D341Med (cell line): ENCODE measurements at places on chromosomes 7 and 10.
A peak's percentile ranks its signal among the peaks of the same experiment; 100 is the strongest.

- DNase-seq: no peak
Observed at GRCh38 chr10:62631241-62631640, 173.3 kb upstream of the ADO start.

GRCh38 chr7:116316838-116317628 lies 106.7 kb downstream of the TES start:
- DNase-seq: no peak

DNA sequence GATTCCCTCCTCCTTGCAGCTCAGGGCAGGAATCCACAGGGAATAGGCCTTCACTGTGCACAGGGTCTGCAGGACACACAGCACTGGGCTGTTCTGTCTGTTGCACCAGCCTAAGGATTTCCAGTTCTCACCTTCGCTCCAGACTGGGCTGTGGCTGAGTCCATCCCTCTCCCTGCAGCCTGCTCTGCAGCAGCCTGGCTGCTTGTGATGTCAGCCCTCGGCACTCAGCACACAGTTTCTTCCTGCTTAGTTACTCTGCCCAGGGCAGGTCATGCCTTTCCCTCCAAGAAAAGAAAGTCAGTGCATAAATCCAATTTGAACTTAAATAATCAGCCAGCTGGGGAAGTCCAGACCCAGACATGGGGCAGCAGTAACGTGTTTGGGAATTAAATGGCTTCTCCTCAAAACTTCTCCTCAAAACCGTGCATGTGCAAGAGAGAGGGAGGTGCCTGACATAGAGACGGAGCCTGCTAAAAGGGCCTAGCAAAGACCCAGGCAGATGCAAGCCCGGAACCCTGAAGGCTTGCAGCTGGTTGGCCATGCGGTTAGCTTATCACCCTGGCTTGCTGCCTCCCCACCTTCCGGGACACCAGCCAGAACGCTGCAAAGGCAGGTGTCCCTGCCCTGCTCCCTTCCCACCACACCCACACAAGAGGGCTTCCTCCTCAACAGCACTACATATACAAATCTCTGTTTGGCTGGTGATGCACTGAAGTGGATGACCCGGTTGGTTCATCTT lies 10.9 kb upstream of the GDF2 start:
- no peak for DNase-seq

GRCh38 chr7:30171766-30172447 lies 37.1 kb downstream of the MTURN start:
- peak; percentile 75 for DNase-seq

DNA sequence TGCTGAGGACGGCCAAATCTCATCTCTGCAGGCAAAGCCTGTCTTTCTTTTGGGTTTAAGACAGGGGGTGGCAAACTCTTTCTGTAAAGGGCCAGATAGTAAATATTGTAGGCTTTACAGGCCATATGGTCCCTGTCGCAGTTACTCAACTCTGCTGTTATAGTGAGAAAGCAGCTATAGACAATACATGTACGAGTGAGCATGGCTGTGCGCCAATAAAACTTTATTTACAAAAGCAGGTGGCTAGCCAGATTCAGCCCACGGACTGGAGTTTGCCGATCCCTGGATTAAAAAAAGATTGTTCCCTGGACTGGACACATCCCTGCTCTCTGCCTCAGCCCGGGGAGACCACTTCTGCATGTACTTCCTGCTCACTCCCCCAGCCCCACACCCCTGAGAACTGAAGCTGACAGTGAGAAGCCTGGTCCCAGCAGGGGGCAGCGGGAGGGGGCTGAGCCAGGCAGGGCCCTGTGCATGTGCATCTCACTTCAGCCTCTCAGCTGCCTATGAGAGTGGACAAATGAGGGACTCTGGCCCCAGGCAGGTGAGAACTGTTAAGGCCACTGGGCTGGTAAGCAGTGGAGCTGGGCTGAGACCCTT lies 392.4 kb downstream of the PLXNA4 start:
- DNase-seq: no peak

GRCh38 chr7:82740246-82740848 lies 296.8 kb upstream of the CACNA2D1 start:
- peak; percentile 58 for DNase-seq

DNA sequence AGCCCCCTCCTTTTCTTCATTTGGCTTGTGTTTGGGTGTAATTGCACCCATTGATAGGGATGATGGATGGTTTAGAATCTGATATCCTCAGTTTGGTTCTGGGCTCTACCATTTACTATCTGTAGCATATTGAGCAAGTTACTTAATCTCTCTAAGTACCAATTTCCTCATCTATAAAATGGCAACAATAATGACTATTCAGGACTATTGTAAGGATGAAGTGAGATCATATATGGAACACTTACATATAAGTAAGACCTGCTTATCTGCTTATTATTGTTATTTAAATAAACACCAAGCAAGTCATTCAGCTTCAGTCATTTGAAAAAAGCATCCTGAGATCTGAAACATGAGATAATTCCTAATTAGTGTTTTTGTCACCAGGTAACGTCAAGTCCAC lies 127.0 kb downstream of the SEC23IP start:
- DNase-seq: no peak

GRCh38 chr7:4707980-4708411 lies 25.9 kb downstream of the FOXK1 start:
- DNase-seq: peak; percentile 12

DNA sequence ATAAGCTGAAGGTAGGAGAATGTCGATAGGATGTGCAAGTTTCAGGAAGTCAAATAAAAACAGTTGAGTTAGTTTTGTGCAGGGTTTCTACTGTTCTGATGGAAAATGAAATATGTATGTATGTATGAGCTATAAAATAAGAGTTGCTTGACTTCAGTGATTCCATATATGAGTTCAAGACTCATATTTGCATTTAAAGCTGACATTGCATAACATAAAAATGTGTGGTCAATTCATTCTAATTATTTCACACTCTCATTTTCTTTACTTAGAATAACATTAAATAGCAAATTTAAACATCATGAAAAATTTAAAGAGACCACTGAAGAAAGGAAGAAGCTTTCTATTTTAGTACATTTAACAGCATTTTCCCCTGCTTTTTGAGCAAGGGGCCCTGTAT lies 37.8 kb downstream of the IFIT5 start:
- DNase-seq: no peak

DNA sequence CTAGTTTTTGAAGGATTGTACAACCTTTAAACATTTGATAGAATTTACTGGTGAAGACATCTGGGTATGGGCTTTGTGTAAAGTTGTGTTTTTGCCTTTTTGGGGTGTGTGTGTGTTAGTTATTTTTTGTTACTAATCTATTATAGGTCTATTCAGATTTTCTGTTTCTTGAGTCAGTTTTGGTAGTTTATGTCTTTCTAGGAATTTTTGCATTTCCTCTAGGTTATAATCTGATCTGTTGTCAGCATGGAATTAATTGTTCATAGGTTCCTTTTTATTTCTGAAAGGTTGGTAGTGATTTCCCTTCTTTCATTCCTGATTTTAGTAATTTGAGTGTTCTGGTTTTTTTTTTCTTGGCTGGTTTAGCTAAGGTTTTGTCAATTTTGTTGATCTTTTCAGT lies 17.7 kb downstream of the SEPTIN7 start:
- no peak for DNase-seq

DNA sequence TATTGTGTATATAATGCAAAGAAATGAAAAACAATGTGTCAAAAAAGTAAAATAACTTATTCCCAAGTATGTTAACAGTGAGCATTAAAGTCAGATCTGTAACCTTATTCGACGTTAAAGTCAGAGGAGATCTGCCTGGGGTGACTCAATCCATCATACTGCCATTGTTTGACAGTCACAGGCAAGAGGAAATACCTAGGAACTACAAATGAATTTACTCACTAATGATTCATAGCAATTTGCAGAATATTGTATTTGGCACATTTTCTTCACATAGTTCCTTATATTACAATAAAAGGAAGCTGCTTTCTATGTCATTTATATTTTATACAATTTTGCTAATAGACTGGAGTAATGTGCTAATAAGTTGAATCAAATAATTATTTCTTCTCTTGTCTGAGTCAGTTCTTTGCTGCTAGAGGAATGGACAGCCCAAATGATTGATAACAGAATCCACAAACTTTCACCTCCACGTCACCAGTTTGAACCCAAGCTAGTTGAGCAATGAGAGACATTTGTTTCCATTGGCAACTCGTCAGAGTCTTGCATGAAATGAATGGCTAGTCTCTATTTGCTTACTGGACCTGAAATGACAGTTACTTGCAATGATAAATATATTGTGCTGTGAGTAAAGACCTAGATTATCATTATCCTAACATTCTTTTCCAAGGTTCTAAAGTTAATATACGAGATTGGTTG lies 48.5 kb upstream of the TMEM106B start:
- no peak for DNase-seq

DNA sequence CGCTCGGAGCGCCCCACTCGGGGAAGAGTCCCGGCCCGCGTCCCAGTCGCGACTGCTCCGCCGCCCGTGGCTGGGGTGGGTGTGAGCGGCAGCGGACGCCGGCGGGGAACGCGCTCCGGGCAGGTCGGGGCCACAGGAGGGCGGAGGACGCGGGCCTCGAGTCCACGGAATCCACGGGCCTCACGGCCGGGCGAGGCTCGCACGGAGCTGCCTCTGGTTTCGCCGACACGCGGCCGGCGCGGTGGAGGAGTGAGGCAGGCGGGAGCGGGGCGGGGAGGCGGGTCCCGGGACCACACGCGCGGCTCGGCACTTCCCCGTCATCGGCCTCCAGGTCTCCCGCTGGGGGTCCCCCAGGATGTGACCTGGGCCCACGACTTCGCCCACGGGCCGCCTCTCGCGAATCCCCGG lies 533 bp upstream of the NKX6-2 start:
- DNase-seq: no peak

DNA sequence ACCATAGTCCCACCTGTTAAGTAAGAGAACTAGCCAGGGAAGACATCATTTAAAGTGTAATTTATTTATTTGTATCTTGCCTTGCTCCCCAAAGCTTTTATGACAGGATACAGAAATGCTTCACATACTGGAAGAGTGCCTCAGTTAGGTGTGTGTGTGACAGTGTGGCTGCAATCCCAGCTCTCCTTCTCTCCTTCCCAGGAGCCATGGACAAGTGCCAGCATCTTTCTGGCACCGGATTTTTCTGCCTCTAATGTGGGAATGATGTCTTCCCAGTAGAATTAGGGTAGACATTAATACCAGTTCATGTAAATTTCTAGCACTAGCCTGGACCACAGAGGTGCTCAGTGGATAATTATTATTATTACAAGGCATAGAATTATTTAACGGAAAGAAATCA lies 30.3 kb upstream of the ATXN7L1 start:
- DNase-seq: no peak

- no peak for DNase-seq
Observed at GRCh38 chr7:28684650-28685241, 272.4 kb downstream of the CREB5 start.

- DNase-seq: no peak
Observed at GRCh38 chr10:133523631-133524203, 3.4 kb upstream of the CYP2E1 start.

DNA sequence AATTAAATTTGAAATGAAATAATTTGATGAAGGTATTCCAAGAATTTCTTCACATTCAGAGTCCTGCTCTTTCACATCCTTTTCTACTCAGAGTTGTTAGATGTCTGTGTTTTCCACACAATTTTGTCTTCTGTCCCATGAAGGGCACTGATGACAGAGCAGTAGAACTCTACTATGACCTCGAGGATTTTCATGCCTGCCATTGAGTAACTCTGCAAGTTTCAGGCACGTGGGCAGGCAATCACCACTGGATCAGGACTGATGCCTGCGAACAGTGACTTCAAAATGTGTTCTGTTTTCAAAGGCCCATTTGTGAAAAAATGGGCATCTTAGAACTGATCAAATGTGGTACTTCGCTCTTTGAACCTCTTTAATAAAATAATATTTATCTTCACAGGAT lies 91.1 kb downstream of the CDK6 start:
- no peak for DNase-seq

DNA sequence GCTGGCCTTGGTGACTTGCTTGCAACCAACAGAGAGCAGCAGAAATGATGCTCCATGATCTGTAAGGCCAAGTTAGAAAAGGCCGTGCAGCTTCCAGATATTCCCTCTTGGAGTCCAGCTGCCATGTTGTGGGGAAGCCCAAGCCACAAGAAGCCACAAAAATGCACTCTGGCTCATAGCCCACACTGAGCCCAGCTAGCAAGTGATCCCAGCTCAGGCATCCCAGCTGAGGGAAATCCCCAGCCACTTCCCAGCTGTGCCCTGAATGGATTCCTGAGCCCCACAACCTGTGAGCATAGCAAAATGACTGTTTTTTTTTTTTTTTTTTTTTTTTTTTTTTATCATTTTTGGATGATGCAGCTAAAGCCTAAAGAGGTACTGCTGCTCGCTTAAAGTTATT lies 11.1 kb upstream of the SDK1 start:
- no peak for DNase-seq

DNA sequence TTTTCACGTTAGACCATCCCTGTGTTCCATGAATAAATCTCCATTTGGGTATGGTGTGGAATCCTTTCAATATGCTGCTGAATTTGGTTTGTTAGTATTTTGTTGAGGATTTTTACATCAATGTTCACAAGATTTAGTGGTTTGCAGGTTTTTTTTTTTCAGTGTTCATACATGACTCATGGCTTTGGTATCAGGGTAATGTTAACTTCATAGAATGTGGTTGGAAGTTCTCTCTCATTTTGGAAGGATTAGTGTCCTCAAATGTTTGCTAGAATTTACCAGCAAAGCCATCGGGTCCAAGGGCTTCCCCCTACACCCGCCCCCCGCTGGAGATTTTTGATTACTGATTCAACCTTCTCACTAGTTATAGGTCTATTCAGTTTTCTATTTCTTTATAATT lies 398.0 kb downstream of the NXPH1 start:
- DNase-seq: no peak

DNA sequence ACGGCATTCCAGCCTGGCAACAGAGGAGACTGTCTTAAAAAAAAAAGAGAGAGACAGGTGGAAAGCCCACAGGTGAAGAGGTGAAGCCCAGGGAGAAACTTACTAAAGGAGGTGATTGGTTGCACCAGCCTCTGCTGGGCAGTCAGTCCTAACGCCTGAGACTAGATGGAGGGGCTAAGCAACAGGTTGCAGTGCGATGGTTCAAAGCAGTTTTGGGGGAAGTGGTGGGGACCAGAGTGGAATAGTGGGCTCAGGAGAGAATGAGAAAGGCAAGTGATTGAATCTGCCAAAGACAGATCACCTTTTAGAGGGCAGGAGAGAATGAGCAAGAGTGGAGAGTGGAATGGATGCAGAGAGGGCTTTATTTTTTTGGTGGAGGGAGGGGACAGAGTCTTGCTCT lies 100.0 kb upstream of the KCTD7 start:
- no peak for DNase-seq

DNA sequence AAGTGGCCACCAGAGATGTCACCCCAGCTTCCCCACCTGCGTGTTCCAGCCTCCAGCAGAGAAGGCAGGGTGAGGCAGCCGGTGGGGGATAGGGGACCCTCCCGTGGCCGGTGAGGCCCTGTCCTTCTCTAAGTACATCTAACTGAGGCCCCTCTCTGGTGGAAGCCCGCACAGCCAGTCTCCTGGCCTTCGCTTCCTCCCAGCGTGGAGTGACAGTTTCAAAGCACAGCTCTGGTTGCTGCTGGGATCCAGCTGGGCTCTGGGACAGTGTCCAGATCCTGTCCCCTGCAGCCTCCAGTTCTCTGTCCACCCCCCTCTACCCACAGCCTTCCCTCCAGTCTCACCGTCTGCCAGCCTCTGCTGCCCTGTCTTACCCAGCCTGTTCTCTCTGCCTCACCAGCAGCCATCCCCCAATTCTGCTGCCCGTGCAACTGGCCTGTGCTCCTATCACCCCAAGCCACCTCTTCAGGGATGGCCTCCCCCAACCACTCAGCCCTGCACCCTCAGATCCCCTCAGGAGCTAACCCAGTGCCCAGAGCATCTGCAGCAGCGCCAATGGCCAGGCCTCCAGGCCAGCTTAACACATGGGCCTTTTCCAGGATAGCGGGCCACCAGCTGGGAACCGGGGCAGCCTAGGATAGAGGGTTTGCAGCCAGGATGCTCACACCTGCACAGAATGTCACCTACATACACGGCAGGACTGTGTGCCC lies 16.3 kb upstream of the SH2B2 start:
- no peak for DNase-seq
